ENCODE measurements at places on chromosomes 16 and 17.

DNA sequence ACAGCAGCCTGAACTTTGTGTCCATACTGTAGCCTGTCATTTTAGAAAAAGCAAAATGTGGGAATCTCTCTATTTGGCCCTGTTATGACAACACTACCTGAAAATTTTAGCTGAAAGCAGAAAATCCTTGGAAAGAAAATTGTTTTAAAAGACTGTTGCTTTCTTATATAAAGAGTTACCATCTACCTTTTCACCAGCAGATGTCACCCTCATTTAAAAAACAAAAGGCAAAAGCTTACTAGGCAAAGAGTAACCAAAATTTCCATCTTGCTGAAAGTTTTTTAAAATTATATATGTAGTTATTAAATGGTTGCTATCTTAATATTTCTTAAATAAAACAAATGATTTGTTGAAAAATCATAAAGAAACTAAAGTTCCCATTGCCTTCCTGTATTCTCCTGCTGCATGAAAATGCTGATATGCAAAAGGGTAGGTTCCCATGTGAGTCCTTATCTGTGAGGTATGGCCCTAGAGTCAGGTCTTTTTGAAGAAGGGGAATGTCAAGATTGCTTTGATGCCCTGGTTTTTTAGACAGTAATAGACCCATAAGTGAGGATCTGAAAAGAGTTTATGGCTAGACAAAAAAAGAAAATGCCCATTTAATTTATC, 61.0 kb downstream of the TNRC6C start:
- no peak for DNase-seq

- DNase-seq = no peak
These were observed 3.4 kb downstream of the MTSS2 start for GRCh38 chr16:70682239-70683145.

DNA sequence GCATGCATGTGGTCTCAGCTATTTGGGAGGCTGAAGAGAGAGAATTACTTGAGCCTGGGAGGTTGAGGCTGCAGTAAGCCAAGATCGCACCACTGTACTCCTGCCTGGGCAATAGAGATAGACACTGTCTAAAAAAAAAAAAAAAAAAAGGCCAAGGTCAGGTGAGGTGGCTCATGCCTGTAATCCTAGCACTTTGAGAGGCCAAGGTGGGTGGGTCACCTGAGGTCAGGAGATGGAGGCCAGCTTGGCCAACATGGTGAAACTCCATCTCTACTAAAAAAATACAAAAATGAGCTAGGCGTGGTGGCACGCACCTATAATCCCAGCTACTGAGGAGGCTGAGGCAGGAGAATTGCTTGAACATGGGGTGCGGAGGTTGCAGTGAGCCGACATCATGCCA, 28.2 kb upstream of the CORO1A start:
- DNase-seq = no peak

GRCh38 chr17:17742133-17742621, 60.9 kb downstream of the RAI1 start:
- DNase-seq = no peak

GRCh38 chr17:69067274-69068047, 6.7 kb upstream of the ABCA9 start:
- DNase-seq = no peak

DNA sequence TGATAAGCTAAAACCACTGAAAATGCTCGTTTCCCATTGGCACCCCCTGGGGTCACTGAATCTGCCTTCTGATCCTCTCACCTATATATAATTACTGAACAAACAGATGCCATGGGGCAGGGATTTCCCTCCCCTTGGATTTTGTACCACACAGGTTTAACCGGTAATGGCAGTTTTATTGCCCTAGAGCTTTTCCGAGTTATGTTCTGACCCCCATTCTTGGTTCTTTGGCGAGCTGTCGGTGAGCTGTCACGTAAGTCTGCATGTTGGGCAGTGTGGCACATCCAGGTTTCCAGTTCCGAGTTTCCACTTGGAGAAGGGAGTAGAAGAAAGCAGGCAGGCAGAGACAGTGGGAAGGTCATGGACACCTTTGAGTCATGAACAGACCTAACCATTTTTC, 7.1 kb downstream of the TMEM97 start:
- no peak for DNase-seq

DNA sequence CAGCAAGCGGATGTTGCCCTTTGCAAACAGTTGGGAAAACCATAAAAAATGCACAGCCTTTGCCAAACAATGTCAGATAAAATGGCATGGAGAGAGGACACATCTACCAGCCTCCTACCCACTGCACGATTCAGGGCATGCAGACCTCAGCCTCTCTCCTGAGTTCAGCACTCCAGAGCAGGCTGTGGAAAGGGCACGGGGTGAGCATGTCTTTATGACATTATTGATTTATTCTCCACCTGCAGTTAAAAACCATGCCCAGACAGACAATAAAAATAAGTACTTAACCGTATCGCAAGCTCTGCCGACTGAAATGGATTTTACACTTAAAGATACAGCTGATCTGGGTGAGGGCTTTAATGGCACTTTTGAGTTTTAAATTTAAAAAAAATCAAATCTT, 127.1 kb downstream of the MAF start:
- DNase-seq = no peak

GRCh38 chr17:19590451-19590850, 56.8 kb downstream of the SLC47A1 start:
- DNase-seq = no peak

GRCh38 chr17:81867170-81867990, 3.8 kb downstream of the ARHGDIA start:
- peak; percentile 63 for DNase-seq

DNA sequence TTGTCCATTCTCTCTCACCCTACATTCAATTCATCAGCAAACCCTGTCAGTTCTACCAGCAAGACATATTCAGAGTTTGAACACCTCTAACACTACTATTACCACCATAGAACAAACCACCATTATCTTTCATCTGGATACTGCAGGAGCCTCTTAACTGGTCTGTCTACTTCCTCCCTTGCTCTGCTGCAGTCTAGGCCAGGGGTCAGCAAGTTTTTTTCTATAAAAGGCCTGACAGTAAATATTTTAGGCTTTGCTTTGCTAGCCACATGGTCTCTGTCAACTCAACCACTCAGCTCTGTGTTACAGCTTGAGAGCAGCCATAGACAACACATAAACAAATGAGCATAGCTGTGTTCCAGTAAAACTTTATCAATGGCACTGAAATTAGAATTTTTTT, 13.8 kb downstream of the KCTD19 start:
- DNase-seq = no peak

DNA sequence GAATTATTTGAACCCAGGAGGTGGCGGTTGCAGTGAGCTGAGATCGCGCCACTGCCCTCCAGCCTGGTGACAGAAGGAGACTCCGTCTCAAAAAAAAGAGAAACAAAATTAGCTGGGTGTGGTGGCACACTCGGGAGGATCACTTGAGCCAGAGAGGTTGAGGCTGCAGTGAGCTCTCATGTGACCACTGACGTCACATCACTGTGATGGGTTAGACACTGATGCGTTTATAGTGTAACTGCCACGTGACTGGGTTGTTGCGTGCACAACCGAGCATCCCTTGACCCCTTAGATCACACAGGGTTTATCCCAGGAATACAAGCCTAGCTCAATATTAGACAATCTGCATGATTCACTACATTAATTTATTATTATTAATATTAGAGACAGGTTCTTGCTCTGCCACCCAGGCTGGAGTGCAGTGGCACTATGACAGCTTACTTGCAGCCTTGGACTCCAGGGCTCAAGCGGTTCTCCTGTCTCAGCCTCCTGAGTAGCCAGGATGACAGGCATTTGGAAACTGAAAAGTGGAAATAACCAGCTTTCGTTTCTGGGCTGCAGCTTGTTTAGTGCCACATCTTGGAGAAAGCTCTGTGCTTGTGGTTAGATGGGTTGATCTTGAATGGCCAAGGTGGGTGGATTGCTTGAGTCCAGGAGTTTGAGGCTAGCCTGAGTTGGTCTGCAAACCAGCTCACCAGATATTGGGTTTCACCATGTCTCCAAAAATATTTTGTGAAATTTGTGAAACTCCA, 26.4 kb upstream of the ABR start:
- DNase-seq = no peak

DNA sequence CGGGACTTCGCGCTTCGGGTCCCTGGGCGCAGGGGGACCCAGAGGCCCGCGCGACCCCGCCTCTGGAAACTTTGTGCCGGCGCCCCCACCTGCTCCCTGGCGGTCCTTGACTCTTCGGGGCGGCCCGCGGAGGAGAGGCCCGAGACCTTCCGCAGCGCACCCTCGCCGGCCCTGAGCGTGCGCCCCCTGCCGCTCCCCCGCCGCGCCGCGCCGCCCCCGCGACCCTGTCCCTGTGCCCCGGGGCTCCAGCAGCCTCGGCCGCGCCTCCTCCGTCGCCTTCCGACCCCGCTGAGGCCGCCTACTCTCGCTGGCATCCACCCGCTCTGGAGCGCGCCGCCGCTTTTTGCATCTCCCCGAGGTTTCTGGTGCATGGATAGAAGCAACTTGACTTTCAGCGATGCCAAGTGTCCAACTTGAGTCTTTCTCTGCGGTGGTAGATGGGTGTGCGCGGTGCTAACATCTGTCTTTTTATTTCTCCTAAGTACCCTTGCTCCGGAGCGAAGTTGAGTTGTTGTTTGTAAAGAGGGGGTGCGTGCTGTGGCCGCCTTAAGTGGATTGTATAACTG, 414 bp downstream of the DUSP14 start:
- peak; percentile 82 for DNase-seq

DNA sequence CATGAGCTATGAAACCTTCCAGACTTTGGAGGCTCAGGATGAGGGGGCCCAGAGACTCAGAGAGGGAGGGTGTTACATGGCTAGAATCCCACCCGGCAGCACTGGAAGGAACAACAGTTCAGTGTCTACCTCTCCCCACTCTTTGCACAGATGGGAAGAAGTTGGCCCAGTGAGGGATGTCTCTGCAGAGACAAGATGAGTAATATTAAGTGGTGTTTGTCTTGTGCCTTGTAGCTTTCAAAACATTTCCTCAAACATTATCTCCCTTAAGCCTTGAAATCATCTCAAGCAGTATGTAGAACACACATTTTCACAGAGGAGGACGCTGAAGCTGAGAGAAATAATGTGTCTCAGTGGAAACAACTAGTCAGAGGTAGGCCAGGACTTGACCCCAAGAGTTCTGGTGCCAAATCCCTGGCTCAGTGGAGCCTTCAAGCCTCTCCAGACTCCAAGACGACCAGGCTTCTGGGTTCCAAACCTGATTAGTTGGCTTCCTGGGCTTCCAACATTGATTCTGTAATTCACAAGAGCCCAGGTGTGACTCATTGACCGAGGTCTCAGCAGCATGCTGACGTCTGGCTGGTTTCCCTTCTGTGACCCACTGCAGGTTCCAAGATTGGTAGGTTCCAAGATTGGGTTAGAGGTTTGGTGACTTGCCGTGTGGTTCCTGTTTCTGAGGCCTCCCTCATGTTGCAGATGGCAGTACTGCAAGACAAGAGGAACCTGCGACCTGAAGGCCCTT, 7.4 kb downstream of the RNF112 start:
- no peak for DNase-seq

DNA sequence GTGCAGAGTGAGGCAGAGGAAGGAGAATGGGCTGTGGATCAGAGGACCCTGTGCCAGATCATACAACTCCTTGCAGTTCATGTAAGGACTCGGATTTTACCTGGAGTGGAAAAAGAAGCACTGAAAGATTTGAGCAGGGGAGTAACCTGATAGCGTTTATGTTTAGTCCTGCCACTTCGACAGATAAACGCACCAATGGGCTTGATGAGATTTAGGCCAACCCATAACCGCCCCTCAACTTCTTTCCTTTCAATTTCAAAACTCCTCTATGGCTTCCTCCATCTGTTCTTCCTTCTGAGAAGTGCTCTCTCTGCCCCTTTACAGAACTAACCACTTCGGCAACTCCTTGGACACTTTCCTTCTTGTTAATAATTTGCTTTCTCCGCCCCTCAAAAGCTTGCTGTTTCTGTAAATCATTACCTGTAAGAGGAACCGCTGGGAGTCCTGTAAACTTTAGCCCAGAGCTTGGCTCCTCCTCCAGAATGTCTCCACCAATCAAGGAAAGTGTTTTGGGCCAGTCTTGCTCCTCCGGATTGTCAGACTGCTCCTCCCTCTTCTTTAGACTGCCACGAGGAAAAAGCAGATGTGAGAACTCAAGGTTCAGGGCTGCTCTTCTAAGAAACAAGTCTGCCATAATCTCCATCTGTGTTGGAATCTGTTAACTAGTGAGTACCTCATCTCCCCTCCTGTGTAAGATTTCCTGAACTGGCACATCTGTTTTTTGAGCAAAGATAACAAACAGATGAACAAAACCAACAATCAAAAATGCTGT, at the start of gene ACSM3:
TSS of gene ACSM3 (plus strand) at position 554 of the 772 bp plus-strand sequence. CDS start 6,021 bp downstream, outside the sequence.
- peak; percentile 47 for DNase-seq

All from activated T-cell treated with anti-CD3 and anti-CD28 coated beads, Interleukin-2, amount 50 U/mL, for 24 hours (primary cell).